DMS79 (cell line): ENCODE measurements at places on chromosomes 11 and 22.

GRCh38 chr22:29689206-29689879 lies 30.5 kb upstream of the CABP7 start:
- no peak for DNase-seq

DNA sequence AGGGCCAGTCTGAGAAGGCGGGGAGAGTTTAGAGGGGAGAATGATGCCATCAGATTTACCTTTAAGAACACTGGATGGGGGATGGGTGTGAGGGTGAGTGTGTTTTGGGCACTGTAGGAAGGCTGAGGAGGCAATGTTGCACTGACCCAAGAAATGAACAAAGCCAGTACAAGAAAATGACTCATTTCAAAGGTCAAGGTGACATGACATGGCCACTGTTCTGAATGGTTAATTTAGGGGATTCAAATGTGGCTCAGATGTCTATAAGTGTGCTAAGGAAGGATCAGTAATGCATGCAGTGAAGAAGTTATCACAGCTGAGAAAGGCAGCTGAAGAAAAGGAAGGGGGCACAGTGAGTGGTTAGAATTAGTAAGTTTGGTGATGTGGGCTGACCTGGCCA lies 129.9 kb downstream of the PGR start:
- no peak for DNase-seq

GRCh38 chr22:41237707-41238569 lies 2.8 kb downstream of the CHADL start:
- no peak for DNase-seq

- DNase-seq, result no peak
These were observed 139.8 kb upstream of the CEP126 start for GRCh38 chr11:101775033-101775432.

DNA sequence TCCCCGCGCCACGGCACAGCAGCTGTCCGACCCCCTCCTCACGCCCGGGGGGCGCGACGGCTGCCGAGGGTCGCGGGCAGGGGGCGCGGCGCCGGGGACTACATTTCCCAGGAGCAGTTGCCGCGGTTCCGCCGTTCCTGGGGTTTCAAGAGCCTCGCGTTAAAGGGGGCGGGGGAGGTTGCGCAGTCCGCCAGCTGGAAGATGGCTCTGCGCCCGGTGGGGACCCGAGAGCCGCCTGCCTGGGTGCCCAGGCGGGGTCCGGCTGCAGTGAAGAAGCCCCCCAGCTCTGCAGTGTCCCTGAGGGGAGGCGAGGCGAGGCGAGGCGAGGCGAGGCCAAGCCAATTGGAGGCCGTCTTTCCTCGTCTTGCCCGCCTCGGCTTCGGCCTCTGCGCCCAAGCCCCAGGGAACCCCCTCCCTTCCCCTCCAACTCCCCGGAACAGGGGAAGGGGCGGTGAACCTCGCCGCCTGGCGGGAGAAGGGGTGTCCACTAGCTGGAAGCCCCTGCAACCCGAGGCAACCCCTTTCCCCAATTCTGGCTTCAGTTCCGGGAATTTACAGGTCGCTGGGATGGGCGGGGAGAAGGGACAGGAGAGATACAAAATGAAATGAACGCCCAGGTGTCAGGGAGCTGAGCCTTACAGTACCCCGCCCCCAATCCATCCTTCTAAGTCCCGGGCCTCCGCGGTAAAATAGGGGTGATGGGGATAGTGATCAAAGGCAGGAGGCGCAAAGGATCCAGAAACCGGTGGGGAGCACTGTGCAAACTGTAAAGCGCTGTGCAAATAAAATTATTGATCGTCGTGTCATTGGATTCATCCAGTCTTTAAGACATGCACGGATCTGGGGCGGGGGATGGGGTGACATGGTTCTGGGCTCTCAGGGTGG lies 5.2 kb upstream of the GCAT start:
- DNase-seq, result peak; percentile 18

- DNase-seq, result no peak
These were observed 42.8 kb downstream of the PACS1 start for GRCh38 chr11:66112601-66113499.

- no peak for DNase-seq
These were observed 69.7 kb downstream of the GAB2 start for GRCh38 chr11:78347956-78348355.

DNA sequence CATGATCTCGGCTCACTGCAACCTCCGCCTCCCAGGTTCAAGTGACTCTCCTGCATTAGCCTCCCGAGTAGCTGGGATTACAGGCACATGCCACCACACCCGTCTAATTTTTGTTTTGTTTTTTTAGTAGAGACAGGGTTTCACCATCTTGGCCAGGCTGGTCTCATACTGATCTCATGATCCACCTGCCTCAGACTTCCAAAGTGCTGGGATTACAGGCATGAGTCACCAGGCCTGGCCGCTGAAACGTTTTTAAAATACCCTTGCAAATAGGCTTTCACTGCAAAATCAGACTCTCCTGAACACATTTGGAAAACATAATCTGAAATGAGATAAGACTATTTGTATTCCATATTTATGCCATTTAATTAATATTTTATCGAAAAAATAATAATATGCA lies 826.1 kb upstream of the CNTN5 start:
- no peak for DNase-seq

- DNase-seq, result no peak
These were observed 34.2 kb upstream of the ADSL start for GRCh38 chr22:40312050-40312449.

DNA sequence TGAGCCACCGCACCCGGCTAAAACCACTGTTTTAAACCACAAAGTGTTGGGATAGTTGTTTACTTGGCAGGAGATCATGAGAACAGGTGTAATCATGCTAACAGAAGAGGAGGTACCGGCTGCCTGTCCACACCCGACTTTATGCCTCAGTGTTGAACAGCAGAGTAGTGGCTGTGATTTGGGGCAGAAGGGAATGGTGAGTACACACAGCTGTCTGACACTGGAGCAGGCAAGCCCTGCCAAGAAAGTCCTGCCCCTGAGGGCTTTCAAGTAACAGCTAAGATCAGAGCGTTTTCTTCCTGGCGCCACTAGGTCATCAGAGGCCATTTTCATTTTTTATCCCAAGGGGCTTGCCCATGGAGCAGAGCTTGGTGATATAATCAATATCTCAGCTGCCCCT lies 8.1 kb downstream of the CDKN1C start:
- no peak for DNase-seq

DNA sequence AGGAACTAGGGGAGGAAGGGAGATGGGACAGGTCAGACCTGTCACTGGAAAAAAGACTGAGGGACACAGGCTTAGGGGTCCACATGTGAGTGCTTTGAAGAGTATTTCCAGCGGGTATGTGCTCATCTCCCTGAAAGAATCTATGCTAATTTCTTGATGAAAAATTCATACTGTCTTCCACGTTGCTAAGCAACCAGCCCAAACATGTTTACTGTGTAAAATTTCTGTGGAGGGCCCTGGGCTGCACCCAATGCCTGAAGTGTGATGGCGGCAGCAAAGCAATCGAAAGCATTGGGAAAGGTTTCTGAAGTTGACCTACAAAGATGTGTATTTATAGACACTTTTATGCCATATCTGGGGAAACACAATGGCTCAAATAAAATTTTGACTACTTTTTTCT lies 7.4 kb downstream of the SYT13 start:
- no peak for DNase-seq

- no peak for DNase-seq
These were observed 39.4 kb upstream of the PRDM11 start for GRCh38 chr11:45107029-45107428.

GRCh38 chr11:113528982-113529381 lies 53.8 kb upstream of the DRD2 start:
- DNase-seq, result no peak

DNA sequence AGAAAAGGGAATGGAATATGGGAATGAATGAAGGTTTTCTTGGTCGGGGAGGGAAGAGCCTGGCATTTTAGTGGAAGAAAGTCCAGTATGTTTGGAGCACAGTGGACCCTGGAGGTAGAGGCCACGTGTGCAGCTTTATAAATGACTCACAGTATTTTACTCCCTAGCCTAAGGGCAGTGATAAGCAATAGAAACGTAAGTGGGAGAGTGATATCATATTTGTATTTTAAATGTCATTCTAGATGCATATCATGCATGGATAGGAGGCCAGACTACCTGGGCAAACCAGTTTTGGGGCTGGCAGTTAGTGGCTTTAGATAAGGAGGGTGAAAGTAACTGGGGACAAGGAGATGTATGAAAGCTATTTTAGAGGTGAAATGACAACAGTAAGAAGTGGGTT lies 174.1 kb downstream of the ARHGAP42 start:
- DNase-seq, result no peak

DNA sequence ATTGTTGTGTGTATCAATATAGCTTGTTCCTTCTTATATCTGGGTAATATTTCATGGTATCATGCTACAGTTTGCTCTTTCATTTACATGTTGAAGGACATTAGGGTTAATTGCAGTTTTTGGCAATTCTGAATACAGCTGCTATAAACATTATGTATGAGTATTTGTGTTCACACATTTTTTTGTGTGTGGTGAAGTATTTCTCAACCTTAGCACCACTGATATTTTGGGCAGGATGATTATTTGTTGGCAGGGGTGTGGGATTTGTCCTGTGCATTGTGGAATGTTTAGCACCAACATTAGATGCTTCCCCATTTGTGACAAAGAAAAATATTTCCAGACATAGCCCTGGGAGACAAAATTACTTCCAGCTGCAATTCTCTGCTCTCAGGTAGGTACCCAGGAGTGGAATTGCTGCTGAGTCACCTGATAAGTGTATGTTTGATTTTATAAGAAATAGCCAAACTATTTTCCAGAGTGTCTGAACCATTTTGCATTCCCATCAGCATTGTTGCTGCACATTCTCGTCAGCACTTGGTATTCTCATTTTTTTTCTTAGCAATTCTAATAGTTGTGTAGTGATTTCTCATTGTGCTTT lies 128.2 kb downstream of the SNX19 start:
- DNase-seq, result no peak

GRCh38 chr11:46330563-46331281 lies 16.5 kb upstream of the DGKZ start:
- DNase-seq, result no peak
